ENCODE measurements at places on chromosomes 3 and 15.
A peak's percentile ranks its signal among the peaks of the same experiment; 100 is the strongest.

GRCh38 chr3:98778383-98778782 lies 15.2 kb downstream of the ST3GAL6 start:
- DNase-seq, result no peak

DNA sequence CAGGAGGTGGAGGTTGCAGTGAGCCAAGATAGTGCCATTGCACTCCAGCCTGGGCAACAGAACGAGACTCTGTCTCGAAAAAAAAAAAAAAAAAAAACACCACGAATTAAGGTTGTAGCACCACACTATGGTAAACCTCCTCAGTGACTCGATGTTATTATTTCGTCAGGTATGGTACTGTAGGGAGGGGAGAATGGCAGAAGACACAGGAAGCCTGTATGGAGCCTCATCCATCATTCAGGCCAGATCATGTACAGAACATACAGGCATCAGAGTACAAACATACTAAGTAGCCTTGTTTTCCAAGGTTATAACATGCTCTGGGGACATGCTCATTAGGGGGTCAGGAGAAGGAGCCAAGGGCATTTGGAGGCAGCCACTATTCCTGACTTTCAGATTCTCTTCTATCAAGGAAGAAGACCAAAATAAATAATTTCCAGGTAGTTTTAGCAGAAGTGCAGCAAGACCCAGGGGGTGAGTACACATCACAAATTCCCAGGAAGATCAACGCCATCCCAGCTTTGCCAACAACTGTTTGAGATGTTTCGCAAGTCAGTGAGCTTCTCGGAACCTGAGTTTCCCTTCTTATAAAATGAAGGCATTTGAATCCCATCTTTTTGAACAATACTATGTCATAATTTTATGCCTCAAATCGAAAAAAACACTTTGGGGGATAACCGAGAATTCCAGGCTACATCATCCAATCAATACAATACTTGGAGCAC lies 79.8 kb downstream of the FOXP1 start:
- DNase-seq, result no peak

GRCh38 chr3:5899014-5899761 lies 711.7 kb downstream of the EDEM1 start:
- no peak for DNase-seq

GRCh38 chr3:79871656-79872055 lies 103.9 kb upstream of the ROBO1 start:
- DNase-seq, result no peak

DNA sequence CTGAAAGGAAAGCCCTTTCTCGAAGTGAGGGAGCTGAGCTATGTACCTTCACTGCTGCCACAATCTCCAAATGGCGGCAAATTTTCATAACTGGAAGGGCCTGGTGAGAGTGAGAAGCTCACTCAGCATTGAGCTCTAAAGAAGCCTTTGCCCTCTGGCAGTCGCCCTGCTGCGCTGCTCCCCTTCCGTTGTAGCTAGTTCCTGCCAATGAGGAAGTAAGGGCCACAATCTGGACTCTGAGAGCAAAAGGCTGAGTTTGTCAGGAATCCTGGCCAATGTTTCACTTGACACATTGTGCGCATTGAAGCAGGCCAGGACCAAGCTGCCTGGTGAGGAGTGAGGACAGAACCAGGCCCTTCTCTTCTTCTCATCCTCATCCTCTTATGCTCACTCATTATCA lies 579.5 kb downstream of the PDCD6IP start:
- DNase-seq, result no peak

DNA sequence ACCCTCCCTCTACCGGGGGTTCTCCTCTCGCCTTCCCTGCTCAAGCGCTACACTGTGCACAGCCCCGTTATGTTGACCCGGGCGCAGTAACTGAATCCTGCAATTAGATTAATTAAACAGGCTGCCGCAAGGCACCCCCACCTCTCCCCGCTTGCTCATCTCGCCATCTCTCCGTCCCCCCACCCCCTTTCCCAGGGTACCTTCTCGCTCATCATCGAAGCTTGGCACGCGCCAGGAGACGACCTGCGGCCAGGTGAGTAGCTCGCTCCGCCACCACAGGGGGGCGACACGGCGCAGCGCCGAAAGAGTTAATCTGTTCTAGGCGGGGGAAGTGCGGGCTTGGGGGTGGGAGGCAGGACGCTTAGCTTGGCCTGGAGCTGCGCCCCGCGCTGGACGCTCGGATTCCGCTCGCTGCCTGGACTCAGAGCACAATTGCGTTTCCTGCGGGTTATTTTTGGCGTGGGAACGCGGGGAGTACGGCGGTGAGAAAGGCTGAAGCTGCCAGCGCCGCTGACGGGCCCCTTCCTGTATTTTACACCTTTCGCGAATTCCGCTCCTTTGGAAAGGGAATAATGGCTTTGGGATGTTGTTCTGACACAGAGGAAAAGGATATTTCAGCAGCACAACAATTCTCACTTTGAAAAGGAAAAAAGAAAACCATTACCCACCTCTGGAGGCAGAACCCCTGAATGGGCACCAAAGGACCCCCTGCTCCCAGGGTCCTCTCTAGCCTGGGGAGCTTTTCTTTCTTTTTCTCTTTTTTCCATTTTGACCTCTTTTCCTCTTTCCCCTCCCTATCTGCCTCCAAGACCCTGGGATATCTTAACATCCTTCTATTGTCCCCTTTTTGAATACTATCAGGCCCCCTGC lies 1.5 kb downstream of the DLL4 start:
- DNase-seq, result peak; percentile 45

- no peak for DNase-seq
Measured at GRCh38 chr15:101131489-101132389, 120.1 kb downstream of the CHSY1 start.

DNA sequence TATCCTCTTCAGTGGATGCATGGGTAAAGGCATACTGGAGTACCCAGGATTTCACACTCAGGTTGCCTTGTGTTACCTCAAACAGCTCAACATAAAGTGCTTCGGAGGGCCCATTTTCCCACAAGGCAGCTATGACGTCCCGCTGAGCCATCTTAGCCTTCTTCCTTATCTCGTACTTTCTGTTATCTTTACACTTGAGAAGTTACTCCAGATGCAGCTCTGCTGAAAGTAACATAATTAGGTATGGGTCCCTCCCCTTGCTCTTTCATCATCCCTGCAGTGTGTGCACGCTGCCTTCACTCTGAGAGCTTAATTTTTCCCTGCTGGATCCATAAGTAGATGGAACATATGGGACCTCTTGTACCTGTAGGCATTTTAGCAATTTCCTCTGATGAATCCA lies 410.3 kb downstream of the AGBL1 start:
- no peak for DNase-seq

DNA sequence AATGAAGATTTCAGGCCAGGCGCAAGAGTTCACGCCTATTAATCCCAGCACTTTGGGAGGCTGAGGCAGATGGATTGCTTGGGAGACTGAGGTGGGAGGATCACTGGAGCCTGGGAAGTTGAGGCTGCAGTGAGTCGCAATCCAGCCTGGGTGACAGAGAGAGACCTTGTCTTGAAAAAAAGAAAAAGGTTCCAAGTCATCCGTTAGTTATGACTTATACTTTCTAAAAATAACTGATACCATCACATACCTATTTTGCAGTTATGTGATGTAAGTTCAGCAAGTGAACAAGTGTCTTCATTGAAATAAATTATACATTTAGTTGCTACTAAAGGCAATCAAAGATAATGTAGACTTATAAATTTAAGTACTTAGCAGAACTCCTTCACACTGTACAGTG lies 22.1 kb downstream of the CLPX start:
- no peak for DNase-seq

GRCh38 chr15:35442742-35443141 lies 103.2 kb downstream of the DPH6 start:
- no peak for DNase-seq

- DNase-seq, result no peak
Measured at GRCh38 chr3:94137377-94137776, 74.5 kb downstream of the NSUN3 start.

DNA sequence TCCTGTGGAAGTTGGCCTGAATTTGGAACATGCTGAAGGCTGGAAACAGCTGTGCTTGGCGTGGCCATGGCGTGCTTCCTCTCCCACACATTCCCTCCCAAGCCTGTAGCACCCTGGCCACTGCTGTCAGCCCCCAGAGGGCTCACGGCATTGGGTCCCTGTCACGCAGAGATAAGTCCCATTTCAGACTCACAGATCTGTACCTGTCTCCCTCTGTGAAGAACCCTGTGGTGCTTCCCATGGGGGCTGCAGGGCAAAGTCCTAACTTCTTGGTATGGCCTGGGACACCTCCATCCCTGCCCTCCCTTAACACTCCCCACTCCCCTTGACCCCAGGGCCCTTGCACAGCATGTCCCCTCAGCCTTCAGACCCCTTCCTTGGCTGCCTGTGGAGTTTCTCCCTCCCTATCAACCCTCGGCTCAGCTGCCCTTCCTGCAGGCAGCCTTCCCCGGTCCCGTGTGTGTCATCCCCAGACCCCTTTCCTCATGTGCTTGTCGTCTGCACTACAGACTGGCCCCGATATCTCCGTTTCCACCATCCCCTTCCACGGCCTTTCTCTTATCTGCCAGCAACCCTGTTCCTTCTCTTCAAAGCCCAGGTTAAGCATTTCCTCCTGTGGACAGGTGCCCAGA lies 28.6 kb downstream of the ABTB1 start:
- DNase-seq, result no peak

DNA sequence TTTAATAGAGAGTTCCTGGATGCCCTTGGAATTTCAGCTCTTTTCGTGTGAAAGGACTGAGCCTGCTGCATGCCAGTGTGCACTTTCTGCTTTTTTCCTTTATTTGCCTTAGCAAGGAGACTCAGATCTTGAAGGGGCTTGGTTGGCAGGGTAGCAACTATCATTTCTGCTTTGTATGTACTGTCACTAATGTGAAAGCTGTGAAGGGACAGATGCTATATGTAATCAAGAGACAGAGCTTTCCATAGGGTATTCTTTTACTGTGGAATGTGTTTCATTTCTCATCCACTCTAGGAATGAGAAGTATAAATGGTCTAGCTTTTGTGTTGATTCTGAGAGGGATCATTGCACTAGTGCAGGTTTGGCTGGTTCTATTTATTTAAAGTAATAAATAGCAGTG lies 332.5 kb upstream of the MANF start:
- DNase-seq, result no peak

DNA sequence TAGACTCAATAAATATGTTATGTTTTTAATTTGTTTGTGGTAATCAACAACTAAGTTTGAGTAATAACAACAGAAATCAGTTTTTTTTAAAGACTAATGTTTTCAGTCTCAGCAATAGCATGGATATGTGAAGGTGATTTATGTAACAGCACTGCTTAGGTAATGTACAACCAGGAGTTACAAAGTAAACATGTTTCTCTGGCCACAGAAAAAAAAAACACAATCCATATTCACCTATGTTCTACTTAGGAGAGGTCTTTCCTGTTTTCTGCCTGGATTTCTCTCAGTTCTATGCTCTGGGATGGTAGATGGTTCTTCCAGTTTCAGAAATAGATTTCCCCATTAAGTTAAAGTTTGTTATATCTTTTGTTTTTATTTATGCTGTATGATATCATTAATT lies 579.4 kb downstream of the SI start:
- DNase-seq, result no peak

DNA sequence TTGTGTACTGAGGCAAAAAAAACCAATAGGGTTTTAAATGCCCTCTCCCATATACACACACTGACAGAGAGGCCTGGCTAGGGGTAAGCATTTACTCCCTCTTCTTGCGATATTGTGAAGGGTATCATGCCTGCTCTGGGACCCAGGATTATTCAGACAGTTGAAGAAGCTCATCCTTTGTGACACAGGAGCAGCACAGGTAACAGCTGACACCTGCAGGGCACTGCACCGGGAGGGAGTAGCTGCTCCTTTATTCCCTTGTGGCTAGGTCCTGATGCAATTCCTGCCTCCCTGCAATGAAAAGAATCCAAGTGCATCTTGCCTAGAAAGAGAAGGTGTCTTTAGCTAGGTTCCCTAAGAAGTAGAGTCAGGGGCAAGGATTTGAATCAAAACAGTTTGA lies 23.4 kb downstream of the POMGNT2 start:
- DNase-seq, result no peak

DNA sequence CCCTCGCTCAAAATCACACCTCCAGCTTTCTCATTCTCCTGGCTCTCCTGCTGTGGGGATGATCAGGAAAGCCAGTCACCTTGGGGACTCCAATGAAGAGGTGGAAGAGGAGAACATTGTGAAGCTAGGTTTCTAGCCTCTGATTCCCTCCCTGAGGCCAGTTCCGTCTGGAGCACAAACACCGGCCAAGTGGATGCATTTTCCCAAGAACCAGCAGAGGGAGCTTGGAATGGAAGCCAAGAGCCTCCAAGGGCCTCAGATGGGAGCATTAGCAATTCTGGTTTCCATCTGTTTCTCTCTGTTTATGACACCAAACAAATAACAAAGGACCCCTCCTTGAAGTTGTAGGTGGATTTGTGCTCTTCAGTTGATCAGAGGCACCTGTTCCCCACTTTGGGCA lies 40.6 kb upstream of the NMNAT3 start:
- DNase-seq, result no peak

GRCh38 chr3:38471260-38471857 lies 17.7 kb downstream of the ACVR2B start:
- no peak for DNase-seq

GRCh38 chr15:74196175-74196574 lies 6.4 kb downstream of the STRA6 start:
- DNase-seq, result no peak

- peak; percentile 43 for DNase-seq
Measured at GRCh38 chr15:56491110-56491722, 26.3 kb upstream of the MNS1 start.

DNA sequence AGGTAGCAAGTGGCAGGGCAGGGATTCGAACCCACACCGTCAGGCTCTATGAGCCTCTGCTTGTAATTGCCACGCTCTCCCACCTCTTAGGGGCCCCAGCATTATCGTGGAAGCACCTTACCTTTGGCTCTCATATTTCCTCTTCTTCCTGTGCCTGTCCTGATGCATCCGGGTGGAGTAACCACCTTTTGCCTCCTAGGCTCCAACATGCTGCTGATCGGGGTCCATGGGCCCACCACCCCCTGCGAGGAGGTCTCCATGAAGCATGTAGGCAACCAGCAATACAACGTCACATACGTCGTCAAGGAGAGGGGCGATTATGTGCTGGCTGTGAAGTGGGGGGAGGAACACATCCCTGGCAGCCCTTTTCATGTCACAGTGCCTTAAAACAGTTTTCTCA lies 40.4 kb downstream of the DNASE1L3 start:
- DNase-seq, result no peak

DNA sequence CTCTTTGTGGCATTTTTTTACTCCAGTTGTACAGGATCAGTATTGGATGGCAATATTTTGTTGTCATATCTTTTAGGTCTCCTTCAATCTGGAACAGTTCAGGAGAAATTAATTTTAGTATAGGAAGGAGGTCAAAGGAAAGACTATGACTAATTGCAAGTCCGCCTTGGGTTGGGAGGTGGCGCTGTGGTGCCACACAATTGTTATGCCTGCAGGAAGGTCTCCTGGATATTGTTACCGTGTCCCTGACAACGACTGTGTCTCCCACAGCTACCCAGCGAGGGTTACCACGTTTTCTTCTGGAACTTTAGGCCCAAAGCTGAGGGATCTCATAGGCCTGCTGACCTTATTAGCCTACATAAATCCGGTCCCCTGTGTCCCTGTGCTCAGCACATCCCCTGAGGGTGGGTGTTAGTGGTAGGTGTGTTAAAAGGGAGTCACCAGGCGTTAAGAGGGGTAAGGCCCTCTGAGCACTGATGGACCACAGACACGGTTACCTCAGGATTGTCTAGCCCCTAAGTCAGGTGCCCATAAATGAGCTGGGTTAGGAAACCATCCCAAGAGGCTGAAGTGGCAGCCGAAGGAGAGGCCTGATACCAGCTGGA lies 31.5 kb downstream of the KCNAB1 start:
- peak; percentile 10 for DNase-seq

- no peak for DNase-seq
Measured at GRCh38 chr15:51097553-51098330, 3.0 kb upstream of the TNFAIP8L3 start.

- DNase-seq, result no peak
Measured at GRCh38 chr15:68195336-68196112, 9.6 kb downstream of the CALML4 start.
